ENCODE measurements at places on chromosomes 4 and X. TPM values are rescaled to one million over a fixed set of nuclear protein-coding genes. Genes with fewer than 3 reads are reported as not detected.
A peak's percentile ranks its signal among the peaks of the same experiment; 100 is the strongest.

- no peak for DNase-seq
Measured at GRCh38 chrX:39477762-39478120, 620.0 kb downstream of the BCOR start.

- DNase-seq = no peak
Measured at GRCh38 chr4:81628489-81628888, 156.8 kb upstream of the RASGEF1B start.

DNA sequence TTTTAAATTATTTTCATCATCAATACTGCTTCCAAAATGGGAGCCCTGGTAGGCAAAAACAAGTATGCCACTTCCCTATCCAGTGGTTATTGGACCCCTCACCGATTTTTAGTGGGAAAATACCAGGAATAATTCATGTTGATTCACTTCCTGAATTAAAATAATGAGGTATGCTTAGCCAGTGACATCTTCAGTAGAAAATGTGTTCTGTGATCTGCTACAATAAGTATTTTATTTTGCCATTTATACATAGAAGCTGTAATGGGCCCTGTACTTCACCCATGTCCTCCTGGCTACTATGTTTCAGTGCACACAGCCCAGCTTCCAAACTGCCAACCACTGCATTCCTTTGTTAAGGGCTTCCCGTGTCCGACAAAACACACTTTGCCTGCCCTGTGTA, 41.0 kb upstream of the KLHL34 start:
- no peak for DNase-seq

DNA sequence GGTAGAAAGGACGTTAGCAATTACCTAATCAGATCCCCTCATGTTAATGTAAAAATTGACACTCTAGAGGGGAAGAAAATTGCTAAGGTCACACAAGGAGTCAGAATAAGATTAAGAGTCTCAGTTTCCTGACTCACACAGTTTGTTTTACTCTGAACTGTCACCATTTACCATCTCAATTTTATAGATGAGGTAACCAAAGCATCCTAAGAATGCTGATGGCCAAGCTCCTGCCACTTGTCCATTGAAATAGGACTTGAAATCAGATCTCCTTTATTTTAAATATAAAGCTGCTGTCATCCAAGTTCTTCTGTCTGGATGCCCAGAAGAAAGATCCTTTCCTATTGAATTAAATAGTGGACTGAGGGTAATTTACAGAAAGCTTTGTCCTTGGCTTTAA, 114.8 kb upstream of the VAMP7 start:
- DNase-seq = no peak

DNA sequence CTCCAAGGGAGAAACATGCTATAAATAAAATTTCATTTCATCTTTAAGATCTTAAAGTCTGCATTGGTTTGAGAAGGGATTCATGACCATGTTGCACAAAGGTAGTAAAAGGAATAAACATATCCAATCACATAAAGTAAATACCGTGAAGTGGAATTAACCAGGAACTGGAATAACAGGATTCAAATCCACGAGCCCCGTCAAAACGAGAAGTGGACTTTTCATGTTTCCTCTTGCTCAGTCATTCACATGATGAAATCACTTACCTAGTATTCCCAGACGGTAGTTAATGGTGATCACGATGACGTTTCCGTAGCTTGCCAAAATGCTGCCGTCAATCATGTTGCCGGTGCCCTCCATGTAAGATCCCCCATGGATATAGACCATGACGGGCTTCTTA, 199.7 kb downstream of the NLGN4X start:
- DNase-seq = no peak

DNA sequence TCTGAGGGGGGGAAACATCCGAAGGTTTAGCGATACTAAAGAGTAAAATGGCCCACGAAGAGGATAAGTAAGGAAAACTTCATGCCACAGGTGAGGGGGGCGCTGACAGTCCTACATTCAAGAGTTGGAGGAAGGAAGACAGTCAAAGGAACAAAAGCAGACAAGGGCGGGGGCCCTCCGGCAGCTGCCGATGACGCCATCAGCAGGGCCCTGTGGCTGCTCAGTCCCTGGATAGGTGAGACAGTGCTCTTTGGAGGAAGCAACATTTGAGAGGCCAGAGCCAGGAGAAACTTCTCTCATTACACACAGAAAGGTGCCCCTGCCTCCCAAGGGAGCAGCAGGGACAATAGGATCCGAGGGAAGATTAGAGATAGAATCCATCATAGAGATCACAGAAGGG, 41.5 kb downstream of the RAB40AL start:
- DNase-seq = no peak

- DNase-seq = no peak
Measured at GRCh38 chr4:20675786-20676185, 24.5 kb upstream of the PACRGL start.

- no peak for DNase-seq
Measured at GRCh38 chrX:65726715-65727114, 59.3 kb downstream of the MSN start.

- no peak for DNase-seq
Measured at GRCh38 chr4:14234307-14234706, 606.8 kb upstream of the BOD1L1 start.

DNA sequence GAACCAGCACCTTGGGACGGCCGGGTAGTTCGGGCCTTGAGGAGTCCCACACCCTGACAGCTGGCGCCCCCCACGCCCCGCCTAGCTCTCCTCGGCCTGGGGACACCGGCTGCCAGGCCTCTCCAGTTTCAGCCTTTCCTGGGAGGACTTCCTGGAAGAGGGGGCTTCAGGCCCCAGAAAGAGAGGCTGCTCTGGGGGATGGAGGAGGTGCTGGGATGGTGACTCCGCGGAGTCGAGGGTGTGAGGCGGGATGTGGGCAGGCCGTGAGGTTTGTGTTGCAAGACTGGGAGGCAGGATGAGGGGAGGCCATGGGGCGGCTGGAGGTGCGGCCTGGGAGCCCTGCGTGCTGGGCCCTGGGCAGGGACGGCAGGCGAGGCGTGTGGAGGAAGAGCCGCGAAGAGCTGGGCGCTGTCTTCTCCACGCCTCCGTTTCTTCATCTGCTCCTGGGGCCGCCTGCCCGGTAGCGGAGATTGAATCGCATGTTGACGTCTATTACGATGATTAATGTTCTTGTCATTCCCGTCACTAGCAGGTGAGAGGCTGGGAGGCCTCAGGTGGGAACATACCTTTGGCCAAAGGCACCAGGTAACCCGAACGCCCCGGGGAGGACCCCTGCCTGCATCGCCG, 918 bp upstream of the FGFRL1 start:
- peak; percentile 20 for DNase-seq

- DNase-seq = no peak
Measured at GRCh38 chrX:86845101-86845500, 672.5 kb upstream of the KLHL4 start.

DNA sequence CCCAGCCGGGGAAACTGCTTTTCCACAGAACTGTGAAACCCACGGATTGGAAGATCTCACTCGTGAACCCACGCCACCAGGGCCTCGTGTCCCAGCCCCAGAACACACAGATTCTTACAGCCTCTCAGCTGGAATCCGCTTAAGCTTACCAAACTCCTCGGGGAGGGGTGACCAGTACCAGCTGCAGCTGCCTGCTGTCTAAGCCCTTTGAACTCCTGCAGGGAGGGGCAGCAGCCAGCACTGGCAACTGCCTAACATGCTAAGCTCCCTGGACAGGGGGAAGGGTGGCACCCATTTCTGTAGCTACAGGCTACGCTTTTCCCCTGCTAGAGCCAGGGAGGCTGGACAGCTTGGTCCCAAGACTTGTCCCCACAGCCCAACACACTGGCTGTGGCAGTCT, 38.4 kb downstream of the TBL1X start:
- no peak for DNase-seq

DNA sequence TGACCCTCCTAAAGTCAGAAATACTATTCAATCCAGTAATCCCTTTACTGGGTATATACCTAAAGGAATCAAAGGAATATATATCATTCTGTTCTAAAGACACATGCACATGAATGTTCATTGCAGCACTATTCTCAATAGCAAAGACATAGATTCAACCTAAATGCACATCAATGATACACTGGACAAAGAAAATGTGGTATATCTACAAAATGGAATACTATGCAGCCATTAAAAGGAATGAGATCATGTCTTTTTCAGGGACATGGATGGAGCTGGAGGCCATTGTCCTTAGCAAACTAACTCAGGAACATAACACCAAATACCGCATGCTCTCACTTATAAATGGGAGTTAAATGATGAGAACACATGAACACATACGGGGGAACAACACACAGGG, 306.0 kb upstream of the EPHA5 start:
- no peak for DNase-seq

GRCh38 chr4:40337523-40337922, 2.4 kb downstream of the CHRNA9 start:
- no peak for DNase-seq

GRCh38 chrX:14501327-14501726, 28.0 kb upstream of the GLRA2 start:
- DNase-seq = no peak

DNA sequence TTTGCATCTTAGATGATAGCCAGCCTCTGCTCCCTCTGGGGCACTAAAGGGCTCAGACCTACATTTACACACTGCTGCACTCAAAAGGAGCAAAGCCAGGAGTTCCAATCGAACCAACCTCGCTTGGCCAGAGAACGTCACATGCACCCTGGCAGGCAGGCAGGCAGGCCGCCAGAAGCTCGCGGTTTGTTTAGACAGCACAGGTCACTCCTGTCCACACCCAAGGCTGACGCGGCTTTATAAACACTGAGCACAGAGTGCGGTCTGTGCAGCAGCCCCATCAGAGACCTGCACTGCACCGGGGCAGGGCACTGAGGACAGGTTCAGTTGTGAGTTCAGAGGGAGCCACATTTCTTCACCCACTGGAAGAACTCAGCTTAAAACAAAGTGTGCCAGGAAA, 143.9 kb downstream of the BCOR start:
- DNase-seq = no peak

DNA sequence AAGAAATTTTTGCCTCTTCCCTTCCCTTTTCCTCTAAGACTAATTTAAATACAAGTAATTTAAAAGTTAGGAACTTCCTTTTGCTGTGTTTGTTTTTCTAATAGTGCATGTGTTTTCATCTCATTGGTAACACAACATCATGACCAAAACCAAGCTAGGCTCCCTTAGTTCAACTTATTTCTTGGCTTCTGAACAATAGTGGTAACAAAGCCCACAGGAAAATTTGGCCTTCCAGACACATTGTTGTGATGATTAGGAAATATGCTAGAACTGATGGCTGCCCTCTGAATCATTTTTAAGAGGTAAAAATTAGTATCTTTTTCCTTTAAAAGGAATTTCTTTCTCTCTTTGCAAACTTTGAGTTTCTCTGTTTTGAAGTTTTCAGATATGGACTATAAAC, 25.5 kb upstream of the TEC start:
- no peak for DNase-seq

- DNase-seq = no peak
Measured at GRCh38 chr4:31190671-31191070, 470.5 kb downstream of the PCDH7 start.

GRCh38 chrX:10387011-10387410, 230.2 kb downstream of the CLCN4 start:
- DNase-seq = no peak

GRCh38 chr4:122278976-122279375, 99.8 kb upstream of the ADAD1 start:
- no peak for DNase-seq

- DNase-seq = no peak
Measured at GRCh38 chr4:127210893-127211649, 421.7 kb upstream of the INTU start.

- no peak for DNase-seq
Measured at GRCh38 chrX:17007134-17007768, 60.8 kb downstream of the REPS2 start.

GRCh38 chrX:133608406-133608805, 193.1 kb upstream of the GPC4 start:
- no peak for DNase-seq

DNA sequence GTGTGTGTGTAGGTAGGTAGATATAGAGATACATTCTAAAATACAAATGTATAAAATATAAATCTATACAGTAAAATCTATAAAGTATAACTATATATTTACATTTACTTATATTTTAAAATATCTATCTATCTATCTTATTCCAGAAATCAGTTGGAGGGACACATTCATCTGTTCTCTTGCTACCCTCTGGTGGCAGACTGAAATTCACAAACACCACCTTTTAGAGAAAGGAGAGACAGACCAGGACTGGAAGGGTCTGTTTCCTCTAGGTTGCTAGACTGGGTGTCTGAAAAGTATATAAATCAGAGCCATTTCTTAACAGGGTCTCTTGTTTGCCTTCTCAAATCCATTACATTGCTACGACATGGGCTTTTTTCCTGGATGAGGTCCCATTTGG, 343.0 kb downstream of the OPHN1 start:
- DNase-seq = no peak

DNA sequence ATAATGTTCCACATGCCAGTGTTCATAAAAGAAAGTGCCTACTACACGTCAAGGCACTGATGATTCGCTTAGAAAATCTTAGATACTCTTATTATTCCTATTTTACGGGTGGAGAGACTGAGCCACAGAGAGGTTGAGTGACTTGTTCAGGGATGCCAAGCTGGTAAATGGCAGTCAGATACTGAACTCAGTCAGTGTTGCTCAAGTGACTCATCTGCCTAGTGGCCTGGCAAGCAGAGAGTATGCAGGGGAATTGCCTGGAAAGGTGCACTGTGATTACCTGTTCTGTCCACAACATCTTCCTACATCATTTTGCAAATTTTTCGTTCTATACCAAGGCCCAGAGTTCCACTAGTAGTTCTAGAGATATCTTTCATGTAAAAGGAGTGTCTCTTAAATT, 68.4 kb downstream of the RAPGEF2 start:
- DNase-seq = no peak

DNA sequence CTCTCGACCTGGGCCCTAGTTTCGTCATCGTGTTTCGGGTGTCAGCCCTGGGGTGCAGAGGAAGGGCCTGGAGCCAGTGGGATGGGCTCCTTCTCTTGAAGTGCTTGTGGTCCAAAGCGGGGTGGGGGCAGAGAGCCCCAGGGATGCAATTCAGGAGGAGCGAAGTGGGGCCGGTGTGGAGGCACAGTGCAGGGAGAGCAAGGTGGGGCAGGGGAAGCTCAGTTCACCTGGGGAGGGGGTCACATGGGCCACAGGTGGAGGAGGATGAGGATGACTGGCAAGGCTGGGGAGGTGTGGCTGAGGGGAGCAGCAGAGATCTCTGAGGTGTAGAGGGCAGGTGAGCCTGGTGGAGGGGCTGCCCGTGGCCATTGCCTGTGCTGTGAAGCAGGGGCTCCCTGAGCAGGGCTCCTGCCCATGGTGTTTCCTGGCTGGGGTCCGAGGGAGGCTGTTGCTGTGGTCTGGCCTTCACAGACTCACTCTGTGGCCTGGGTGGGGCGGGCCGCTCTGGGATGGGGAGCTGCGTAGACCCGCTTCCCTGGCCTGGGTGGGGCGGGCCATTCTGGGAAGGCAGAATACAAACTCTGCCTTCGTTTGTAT, 6.9 kb downstream of the SORCS2 start:
- no peak for DNase-seq

GRCh38 chr4:53306729-53307128, 59.1 kb downstream of the SCFD2 start:
- no peak for DNase-seq

GRCh38 chrX:10288373-10288975, 131.7 kb downstream of the CLCN4 start:
- DNase-seq = no peak

Gene BGN
- total RNA-seq = 1.9 TPM

Gene S100P
- total RNA-seq = 1.6 TPM

Gene UGT2B17
- not detected for total RNA-seq

Gene DGKK
- 0.47 TPM for total RNA-seq

Gene EFHC2
- total RNA-seq = 1.9 TPM

Gene P2RY8
- 0.16 TPM for total RNA-seq

Gene G3BP2
- total RNA-seq = 395 TPM

Gene RASL11B
- 31.7 TPM for total RNA-seq

Gene CLDN22
- not detected for total RNA-seq
